ENCODE measurements at places on chromosomes 6 and 20. TPM values are rescaled to one million over a fixed set of nuclear protein-coding genes. Genes with fewer than 3 reads are reported as not detected.

- no peak for DNase-seq
These were observed 36.2 kb downstream of the FOXO3 start for GRCh38 chr6:108596956-108597355.

DNA sequence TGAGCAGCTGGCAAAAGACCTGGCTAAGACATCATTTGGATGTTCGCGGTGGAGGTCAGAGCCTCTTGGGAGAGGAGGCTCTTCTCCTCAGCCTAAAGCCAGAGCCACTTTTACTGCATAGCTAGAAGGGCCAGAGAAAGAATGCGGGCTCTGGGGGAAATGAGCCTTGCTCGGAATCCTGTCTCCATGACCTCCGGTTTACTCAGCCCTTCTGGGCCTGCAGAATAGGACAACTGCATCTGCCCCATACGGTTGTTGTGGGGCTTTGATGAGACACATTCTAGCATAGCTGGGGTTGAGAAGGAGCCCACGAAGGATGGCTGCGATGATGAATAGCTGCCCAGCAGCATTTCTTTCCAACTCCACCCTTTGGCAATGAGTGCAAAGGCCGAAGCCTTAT is 115.0 kb upstream of the SLC22A23 start:
- DNase-seq: no peak

GRCh38 chr6:81753711-81754577 is 1.5 kb upstream of the TENT5A start:
- peak; percentile 63 for DNase-seq

ZBTB12 gene
- total RNA-seq: 1.4 TPM

MAK gene
- not detected for total RNA-seq

DPPA5 gene
- total RNA-seq: not detected

TFB1M gene
- 20.3 TPM for total RNA-seq
